ENCODE measurements at places on chromosomes 16 and 17. TPM values are rescaled to one million over a fixed set of nuclear protein-coding genes. Genes with fewer than 3 reads are reported as not detected.

The CX3CL1 gene
- 0.04 TPM for total RNA-seq

The TERB1 gene
- total RNA-seq: not detected

The SEPTIN12 gene
- not detected for total RNA-seq

The SLC47A1 gene
- total RNA-seq: 0.27 TPM

The CHST4 gene
- not detected for total RNA-seq

The ABCA10 gene
- total RNA-seq: 0.30 TPM

The PPY gene
- total RNA-seq: not detected

The TRPV3 gene
- 0.32 TPM for total RNA-seq

The CFAP20 gene
- 54.3 TPM for total RNA-seq

The TEX14 gene
- 0.25 TPM for total RNA-seq

The HAP1 gene
- 0.25 TPM for total RNA-seq

The HID1 gene
- total RNA-seq: 0.89 TPM

The TMEM238L gene
- total RNA-seq: not detected

The ACSM2A gene
- total RNA-seq: not detected

The CLDN9 gene
- total RNA-seq: not detected

The NPIPA7 gene
- 7.3 TPM for total RNA-seq

The TIGD7 gene
- 4.5 TPM for total RNA-seq

The CYB5B gene
- total RNA-seq: 168 TPM

The HEATR9 gene
- 2.3 TPM for total RNA-seq

The ZNF747 gene
- total RNA-seq: 15.0 TPM

The TP53TG3F gene
- total RNA-seq: not detected

The PGP gene
- 32.6 TPM for total RNA-seq

The TUBG2 gene
- total RNA-seq: 12.9 TPM

The RAC3 gene
- 5.1 TPM for total RNA-seq

The ALOX15B gene
- total RNA-seq: not detected

The BRD7 gene
- 96.6 TPM for total RNA-seq

The C16orf90 gene
- total RNA-seq: not detected

Data from activated CD8-positive, alpha-beta memory T cell treated with anti-CD3 and anti-CD28 coated beads for 36 hours (primary cell).